ENCODE measurements at places on chromosomes 6 and 20.

DNA sequence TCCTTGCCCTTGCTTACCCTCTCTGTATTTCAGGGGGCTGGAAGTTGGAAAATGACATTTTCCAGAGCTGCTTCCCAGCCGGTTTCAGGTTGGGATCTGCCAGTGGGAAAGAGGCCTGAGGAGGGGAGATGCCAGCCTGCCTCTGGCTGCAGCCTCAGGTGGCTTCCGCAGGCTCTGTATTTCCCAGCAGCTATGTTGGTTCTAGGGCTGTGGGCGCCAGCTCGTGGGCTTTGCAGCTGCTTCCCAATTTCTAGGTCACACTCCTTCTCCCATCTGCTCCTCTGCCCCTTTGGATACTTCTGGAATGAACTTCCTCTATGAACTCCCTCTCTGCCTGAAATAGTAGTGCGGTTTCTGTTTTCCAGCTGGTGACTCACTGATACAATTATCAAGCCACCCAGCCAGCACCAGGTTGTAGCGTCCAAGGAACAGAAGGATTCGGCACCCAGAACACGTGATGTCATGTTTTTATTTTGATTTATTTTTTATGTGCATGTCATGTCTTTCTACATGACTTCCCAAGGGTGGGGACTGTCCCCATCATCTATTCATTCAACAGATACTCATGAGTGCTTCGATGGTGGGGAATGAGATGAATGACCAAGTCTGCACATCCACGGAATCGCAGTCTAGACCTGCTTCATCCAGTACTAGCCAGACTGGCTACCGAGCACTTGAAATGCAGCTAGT, 38.0 kb downstream of the TGM2 start:
- DNase-seq = peak; percentile 69

- no peak for DNase-seq
Observed at GRCh38 chr6:29834564-29835436, 7.2 kb downstream of the HLA-G start.

- DNase-seq = no peak
Observed at GRCh38 chr6:106629859-106630163, 433 bp downstream of the QRSL1 start.

DNA sequence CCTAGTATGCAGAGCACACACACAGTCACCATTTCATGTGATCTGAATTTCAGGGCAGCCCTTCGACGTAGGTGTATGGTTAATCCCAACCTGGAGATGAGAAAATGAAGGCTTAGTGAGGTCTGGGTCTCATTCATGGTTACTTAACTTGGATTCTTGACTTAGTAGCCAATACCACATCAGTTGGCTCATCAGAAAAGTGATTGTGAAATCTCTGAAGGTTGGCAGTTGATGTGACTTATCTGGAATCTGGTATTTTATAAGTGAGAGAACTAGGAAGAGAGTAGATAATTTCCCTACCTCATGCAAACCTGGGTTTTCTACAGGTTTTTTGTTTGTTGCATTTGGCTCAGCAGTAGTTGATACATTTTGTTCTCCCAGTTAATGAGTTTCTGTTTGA, 123.7 kb downstream of the CCDC170 start:
- DNase-seq = no peak

DNA sequence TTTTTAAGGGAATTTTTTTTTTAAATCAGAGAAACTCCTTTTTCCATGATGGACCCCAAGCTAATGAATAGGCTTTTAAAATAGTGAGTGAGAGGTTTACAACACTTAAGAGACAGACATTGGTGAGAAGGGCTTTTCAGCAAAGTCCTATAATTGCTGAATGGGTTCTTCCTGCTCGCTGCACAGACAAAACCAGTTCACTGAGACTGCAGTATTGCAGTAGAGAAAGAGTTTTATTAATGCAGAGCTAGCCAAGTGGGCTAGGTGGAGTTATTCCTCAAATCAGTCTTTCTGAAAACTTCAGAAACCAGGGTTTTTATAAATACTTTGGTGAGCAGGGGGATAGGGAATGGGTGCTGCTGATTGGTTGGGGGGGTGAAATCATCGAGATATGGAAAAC, 3.2 kb upstream of the SLC2A10 start:
- DNase-seq = no peak

DNA sequence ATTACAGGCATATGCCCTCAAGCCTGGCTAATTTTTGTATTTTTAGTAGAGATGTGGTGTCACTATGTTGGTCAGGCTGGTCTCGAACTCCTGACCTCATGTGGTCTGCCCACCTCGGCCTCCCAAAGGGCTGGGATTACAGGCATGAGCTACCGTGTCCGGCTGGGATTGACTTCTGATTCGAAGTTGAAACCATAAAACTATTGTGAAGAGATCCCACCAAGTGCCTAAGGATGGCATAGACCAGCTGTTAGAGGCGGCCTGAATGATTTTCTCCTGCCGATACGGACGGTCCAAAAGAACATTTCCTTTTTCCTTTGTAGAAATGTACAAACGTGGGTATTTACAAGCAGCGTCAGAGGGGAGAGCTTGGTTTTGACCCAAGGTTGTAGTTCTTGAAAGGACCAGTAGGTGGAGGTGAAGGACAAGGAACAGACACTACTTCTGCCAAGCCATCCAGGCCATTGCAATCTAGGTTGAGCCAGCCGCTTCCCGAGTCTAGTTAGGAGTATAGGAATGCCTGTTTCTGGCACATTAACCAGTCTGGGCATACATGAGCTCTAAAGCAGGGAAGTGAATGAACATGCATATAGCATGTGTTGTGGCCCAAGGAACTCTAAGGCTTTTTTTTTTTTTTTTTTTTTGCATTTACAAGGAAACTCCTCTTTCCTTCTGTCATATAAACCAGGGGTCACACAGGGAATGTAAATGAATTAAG, 29.0 kb downstream of the MOCS3 start:
- DNase-seq = no peak

DNA sequence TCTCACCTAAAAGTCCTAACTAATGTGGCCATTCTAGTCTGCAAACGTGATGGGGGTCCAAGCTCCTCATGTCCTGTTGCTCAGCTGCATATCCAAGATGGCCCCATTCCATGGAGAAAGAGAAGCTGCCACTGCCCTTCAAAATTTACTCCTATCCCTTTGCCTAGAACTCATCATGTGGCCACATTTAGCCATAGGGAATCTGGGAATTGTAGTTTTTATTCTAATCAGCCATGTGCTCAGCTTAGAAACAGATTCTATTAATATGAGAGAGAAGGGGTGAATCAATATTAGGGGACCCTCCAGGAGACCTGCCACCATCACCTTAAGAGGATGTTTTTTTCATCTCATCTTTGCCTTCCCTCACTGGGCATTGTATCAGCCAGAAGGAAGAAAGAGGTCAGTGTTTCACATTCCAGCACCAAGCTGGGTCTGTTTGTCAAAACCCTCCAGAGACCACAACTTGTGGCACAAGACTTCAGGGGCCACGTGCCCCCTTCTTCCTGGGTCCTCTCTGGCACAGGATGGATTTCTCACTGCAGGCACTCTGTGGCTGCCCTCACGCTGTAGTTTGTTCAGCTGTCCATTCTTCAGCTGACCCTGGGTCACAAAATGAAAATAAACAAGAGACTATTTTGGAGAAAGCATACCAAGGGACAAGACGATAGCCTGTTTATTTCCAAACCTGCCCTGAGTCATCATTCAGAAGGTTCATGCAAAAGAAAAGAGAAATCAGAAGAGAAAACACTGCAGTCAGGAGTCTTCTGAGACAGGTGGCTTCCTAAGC, 172.0 kb downstream of the EYA2 start:
- no peak for DNase-seq

DNA sequence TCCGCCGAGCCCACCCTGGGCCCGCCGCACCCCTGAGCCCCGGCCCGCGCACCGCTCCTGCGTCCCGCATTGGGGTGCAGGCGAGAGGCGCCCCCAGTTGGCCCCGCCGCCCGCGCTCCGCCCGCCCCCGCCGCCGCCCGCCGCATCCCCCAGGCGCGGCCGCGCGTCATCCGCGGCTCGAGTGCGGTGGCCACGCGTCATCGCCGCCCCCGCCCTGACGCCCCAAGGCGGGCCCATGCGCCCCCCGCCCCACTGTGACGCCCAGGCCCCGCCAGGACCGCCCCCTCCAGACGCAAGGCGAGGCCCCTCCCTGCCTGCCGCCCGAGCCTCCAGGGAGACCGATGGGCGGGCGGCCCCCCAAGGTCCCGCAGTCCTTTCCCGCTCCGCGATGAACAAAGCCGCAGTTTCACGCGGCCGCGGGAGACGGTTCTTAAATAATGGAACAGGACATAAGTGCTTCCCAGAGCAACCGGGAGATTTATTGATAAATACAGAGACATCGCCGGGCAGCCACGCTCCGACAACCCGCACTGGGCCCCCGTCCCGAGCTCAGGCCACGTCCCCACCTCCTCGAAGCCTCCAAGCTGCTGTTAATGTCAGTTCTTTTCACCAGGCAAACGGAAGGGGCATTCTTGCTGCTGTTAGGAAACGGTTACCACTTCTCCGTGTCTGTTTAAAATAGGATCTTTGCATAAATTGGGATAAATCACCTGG, at the start of gene ANKRD60:
Gene ANKRD60, minus strand, starts transcription at position 170 of the 714 bp plus-strand sequence. Its CDS starts 0 bp downstream, at position 170.
- DNase-seq = no peak

- no peak for DNase-seq
Observed at GRCh38 chr6:138923561-138923960, 64.5 kb downstream of the REPS1 start.

DNA sequence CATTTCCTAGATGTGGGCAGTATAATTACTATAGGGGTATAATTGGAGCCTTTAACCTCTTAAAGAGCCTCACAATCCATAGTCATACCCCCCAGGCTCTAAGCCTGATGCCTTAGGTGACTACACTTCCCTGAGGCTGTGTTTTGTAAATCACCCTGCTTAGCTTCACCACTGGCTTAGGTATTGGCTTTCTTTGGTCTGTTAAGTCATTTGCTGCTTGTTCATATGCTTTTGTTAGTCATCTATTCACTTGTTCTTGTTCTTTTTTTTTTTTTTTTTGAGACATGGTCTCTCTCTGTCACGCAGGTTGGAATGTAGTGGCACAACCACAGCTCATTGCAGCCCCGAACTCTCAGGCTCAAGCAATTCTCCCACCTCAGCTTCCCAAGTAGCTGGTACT, 26.7 kb downstream of the KAT14 start:
- DNase-seq = no peak

GRCh38 chr20:33415948-33416347, 14.6 kb upstream of the CDK5RAP1 start:
- DNase-seq = peak; percentile 64

GRCh38 chr6:146850238-146850896, 251.6 kb downstream of the ADGB start:
- no peak for DNase-seq

DNA sequence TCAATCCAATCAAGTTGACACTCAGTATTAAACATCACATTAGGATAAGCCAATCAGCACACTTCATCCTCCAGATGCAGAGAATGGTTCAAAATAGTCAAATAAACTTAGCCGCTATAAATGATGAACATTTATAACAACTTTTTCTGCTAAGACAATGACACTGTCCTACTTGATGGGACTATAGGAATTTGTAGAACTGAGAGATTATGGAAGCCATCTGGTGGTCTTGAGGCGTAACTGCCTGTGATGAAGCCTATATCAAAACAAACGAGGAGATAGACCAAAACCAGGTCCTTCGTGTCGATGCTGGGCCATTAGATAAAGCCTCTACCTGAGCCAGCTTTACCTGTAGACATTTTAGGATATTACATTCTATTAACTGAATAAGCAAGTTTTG, 631.1 kb downstream of the COL12A1 start:
- DNase-seq = no peak

GRCh38 chr20:58125726-58126125, 102.7 kb downstream of the ANKRD60 start:
- DNase-seq = no peak

DNA sequence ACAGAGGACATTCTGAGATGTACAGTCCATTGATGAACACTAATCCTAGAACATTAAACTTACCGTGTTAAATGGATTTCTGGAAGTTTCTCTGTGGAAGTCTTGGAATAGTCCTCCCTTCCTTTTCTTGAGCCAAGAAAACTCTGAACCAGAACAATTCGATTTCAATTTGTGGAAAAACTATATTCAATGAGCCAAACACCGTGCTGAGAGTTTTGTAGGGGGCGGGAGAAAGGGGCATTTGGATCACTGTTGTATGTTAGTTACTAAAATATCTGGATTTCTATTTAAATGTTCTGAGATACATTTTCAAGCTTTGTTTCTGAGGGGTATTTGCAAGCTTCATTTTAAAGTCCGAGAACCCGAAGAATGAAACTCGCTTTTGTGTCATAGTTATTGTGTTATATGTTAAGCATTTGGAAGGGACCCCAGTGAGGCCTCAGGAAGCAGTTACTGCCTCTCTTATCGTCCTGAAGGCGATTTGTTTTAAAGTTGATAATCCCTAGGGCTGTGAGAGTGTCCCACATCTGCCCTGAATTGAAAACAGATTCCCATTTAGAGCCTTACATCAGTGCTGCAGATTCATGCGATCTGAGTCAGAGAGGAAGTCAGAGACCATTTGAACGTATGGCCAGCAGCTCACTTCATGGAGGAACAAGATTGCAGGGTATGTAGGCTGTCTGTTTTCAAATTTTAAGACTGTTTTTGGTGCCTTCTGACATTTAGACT, 70.8 kb upstream of the SASH1 start:
- no peak for DNase-seq

DNA sequence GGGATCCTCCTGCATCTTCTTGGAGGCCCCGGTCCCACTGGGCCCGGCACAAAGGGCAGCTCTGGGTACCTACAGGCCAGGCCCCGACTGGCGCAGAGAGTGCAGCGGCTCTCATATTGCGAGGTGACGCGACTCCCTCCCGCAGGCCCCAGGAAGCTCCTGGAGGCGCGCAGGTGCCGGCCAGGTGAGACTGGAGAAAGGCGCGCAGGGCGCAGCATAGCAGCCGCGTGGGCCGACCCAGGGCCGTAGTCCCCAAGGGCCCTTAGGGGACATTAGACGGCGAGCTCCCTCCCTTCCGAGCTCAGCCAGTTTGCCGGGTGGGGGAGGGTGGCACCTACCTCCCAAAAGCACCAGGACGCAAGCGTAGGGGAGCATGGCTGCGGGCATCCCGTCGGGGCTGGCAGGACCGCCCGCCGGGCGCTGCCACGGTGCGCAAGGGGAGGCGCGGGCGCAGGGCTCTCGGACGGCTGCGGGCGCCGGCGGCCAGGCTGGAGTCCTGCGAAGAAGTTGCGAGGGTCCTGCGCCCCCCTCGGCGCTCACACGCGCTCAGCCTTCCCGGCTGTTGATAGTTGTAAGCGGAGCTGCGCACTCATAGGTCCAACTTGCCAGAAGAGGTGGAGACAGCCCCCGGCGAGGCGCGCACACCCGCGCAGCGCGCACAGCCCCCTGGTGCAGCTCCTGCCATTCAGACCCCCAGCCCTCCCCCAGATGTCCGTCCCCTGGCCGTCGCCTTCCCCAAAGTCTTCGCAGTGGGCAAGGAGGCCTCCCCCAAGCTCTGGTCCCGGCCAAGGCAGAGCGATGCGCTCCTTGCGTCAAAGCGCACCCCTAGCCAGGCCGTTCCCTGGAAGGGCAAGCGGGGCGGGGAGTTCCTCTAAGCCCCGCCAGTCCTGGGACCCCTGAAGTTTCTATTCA, 622 bp downstream of the APCDD1L start:
- DNase-seq = no peak

DNA sequence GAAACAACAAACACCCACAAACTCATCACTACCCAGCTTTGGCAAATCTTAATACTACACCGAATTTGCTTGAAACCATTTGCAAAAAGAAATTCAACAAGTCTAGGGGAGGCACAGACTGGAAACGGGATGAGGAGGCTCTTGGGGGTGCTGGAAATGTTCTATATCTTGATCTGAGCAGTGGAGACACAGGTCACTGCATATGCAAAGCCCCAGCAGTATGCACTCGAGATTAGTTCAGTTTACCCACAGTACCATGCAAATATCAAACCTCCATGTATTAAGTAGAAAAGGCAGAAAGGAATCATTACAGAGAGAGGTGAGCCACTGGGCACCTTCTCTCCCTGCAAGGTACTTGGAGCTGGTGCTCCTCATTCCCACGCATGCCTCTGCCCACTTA, 75.9 kb downstream of the PREX1 start:
- no peak for DNase-seq

Measured in tibial artery (tissue), 4 donors.